ENCODE measurements at places on chromosomes 16 and 17. TPM values are rescaled to one million over a fixed set of nuclear protein-coding genes. Genes with fewer than 3 reads are reported as not detected.
A peak's percentile ranks its signal among the peaks of the same experiment; 100 is the strongest.

- DNase-seq = no peak
- H3K27me3 ChIP-seq = no peaks in the 10 kb centered on the region
- H3K27ac ChIP-seq = no peak overlapping the region
- H3K36me3 ChIP-seq = peaks cover 25% of the 10 kb centered on the region
Observed at GRCh38 chr17:48868916-48869500, 23.6 kb upstream of the ATP5MC1 start.

DNA sequence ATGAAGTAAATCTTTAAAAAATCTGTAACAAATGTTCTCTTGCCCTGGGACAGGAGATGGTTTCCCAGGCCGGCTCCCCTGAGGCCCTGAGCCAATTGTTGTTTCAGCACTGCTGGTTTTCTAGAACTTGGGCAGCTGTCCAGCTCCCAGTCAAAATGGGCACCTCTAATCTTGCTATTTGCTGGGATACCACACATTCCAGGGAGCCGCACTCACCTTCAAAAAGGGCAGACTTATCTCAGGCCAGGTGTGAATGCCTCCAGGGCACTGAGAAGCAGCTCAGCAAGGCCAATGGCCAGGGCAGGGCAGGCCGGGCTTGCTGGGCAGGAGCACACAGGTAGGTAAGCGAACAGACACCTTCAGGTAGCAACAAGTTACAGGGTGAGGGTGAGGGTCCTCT, 24.4 kb downstream of the TRIM16 start:
- H3K27me3 ChIP-seq = no peaks in the 10 kb centered on the region
- H3K27ac ChIP-seq = peak overlapping the region; percentile 71
- DNase-seq = peak; percentile 68
- peaks cover 13% of the 10 kb centered on the region for H3K4me1 ChIP-seq

DNA sequence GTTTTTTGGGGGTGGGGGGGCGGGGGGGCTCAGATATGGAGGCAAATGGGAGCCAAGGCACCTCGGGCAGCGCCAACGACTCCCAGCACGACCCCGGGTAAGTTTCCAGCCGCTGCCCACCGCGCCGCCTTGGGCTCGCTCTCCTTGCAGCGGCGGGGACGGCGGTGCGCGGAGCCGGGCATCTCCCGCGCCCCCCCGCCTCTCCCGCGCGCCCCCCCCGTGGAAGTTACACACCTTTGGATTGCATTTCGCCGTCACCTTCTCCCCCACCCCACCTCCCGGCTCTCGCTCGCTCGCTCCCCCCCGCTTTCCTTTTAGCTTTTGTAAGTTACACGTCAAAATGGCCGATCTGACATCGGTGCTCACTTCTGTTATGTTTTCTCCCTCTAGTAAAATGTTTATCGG, 387 bp downstream of the MSI2 start:
- no peaks in the 10 kb centered on the region for H3K36me3 ChIP-seq
- peaks cover 14% of the 10 kb centered on the region for H3K4me1 ChIP-seq
- H3K4me3 ChIP-seq = peak overlapping the region; percentile 79
- DNase-seq = peak; percentile 53
- peak overlapping the region; percentile 74 for H3K27ac ChIP-seq

Gene ORMDL3
- 61.3 TPM for total RNA-seq

Gene OTOP2
- total RNA-seq = not detected
